ENCODE measurements at places on chromosomes 5 and 9.

DNA sequence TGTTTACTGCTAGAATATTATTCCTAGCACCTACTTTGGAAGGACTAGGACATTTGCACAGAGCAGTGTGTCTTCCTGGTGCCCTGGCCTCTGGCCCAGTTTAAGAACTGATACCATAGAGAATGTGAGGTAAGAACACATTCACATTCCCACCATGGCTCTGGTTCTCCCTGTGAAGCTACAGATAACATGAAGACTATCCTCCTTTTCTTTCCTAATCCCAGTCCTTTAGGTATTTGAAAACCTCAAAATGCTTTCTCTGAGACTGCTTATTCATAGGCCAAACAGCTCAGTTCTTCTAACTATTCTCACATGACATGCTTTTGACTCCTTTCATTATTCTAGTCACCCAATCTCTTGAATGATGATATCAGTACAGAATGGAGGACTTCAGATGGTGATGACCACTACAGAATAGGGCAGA lies 11.9 kb downstream of the FAM219A start:
- no peak for DNase-seq

DNA sequence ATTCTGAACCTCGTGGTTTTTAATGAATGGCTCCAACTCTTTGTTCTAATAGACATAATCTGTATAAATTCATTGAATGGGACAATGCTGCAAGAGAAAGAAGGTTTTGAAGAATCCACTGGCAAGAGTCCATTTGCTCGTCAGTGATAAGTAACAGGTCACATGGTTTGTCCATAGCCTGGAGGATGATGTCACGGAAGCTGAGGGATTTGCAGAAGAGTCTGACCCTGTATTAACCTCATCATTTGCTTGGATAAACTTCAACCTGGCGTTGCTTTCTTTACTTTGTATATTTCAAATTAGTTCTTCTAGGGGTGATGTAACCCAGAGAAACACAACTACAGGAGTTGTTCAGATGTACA lies 197.4 kb downstream of the GAS1 start:
- DNase-seq, result no peak

GRCh38 chr5:36215910-36216309 lies 25.8 kb downstream of the NADK2 start:
- no peak for DNase-seq

DNA sequence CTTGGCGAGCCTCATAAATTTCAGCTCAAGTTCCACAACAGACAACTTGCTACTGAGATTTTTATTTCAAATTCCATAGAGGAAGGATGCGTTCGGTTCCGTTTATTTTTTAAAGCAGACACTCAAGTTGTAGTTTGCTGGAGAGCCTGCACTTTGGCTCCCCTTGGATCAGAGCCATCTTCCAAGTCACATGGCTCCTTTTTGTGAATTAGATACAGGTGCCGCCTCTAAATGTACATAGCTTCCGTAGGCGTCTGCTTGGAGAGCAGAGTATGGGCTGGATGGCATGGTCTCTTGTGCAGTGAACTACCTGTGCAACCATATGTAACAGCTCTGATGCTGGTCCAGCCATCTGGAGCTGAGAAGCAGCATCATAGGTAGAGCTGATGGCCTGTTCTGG lies 73.9 kb upstream of the WWC1 start:
- no peak for DNase-seq

- no peak for DNase-seq
Measured at GRCh38 chr5:8934455-8934854, 611.4 kb downstream of the SEMA5A start.

DNA sequence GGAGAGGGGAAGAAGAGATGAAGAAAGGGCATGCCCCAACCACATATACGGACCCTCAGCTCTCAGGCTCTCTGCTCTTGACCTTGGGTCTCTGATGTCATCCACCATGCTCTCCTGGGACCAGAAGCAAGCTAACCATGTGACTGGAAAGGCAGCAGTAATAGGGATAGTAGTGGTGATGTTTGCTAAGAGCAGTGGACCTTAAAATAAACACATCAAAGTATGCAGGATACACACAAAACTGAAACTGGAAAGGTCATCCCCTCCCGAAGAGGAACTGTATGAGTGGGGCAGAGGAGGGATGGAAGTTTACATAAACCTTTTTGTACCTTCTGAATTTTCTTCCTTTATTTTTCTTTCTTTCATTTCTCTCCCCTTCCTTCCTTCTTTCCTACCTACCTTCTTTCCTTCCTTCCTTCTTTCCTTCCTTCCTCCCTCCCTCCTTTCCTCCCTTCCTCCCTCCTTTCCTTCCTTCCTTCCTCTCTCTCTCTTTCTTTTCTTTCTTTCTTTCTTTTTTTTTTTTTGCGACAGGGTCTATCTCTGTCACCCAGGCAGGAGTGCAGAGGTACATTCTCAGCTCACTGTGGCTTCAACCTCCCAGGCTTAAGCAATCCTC lies 8.1 kb upstream of the PTPN3 start:
- no peak for DNase-seq

DNA sequence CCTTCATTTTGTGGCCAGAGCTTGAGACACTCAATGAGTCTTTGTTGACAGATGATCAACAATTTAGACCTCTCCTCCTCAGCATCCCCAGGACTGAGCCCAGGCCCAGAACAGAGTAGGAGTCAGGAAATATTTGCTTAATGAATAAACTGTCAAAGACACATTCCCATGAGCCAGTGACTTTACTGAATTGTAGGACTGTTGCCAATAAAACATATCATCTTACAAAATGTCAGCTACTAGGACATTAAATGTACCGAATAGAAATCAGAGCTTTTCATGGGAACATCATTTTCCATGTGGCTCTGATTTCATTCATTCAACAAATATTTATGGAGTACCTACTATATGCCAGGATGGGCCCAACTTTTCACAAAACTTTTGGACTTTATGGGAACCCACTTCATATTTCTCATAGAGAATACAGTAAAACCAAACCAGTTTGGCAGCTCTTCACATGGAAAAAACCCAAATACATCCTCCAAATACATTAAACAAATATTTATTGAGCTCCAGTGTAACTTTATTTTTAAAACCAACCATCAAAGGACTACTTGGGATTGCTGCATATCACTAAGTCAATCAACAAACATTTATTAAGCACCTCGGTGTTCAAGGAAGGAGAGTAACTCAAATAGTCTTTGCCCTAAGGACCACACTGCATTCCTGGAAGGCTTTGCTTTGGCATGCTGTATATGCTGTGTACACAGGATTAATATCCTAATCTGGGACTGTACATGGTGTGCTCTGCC lies 11.4 kb downstream of the VDAC1 start:
- DNase-seq, result no peak

GRCh38 chr5:135846311-135846710 lies 11.8 kb downstream of the SLC25A48 start:
- DNase-seq, result no peak

All from T-helper 2 cell (primary cell).